ENCODE measurements at places on chromosomes 12 and 14.

DNA sequence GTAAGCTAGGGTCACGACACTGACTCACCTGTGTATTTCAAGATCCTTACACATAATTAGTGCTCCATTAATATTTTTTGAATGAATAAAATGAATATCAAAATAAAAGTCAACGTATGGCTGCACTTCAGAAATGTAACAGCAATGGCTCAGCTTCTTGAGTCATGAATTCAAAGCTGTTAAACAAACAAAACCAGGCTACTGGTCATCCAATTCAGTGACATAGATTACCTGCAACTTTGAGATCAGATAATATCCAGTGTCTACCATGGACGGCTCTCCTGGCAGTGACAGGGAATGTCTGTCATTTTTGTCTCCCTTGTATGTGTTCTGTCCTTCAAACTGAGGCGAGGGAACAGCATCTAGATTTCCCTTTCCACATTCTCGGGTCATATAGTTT is 225.6 kb downstream of the EFCAB11 start:
- DNase-seq: no peak

GRCh38 chr14:75993567-75994041 is 8.0 kb downstream of the IFT43 start:
- DNase-seq: no peak

DNA sequence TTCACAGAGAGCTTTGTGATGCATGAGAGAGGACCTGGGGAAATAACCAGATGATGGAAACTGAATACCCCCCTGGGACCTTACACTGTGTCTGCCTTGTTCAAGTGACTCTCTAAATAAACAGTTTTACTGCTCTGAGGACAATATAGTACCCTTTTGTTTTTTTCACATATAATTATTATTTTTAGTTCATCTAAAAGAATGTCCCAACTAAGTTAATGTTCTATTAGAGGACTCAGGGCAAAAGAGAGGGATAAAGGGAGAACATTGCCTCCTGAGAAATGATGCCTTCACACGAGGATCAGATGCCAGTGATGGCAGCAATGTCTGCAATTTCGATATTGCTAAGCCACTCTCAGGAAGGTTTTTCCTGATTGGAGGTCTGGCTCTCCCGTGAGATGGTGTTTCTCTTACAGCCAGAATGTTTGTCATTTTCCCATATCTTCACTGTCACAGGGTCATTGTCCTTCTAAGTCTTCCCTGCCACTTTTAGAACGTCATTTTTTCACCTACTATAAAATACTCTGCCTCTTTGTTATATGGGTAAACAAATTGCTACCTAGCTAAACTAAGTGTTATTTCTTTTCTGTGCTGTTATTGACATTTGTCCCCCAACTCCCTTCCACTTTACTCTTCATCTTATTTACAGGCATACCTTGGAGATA is 201.6 kb downstream of the RAD51B start:
- no peak for DNase-seq

GRCh38 chr14:91322623-91323022 is 78.1 kb upstream of the GPR68 start:
- no peak for DNase-seq

DNA sequence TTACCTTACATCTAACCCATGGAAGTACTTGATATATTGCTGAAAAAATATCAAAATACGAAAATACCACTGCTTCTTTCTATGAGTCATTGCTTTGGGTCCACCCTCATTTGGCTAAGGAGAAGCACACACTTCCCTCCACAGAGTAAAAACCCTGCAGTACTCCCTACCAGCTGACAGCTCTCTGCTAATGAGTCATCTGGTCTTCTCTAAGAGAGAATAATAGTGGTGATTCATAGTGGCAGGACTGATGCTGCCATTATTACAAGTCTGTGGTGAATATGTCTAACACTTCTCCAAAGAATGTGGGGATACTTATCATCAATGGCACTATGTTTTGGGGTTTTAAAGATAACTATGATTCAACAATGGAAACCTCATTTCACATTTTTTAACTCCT is 90.7 kb downstream of the PPFIA2 start:
- DNase-seq: no peak

DNA sequence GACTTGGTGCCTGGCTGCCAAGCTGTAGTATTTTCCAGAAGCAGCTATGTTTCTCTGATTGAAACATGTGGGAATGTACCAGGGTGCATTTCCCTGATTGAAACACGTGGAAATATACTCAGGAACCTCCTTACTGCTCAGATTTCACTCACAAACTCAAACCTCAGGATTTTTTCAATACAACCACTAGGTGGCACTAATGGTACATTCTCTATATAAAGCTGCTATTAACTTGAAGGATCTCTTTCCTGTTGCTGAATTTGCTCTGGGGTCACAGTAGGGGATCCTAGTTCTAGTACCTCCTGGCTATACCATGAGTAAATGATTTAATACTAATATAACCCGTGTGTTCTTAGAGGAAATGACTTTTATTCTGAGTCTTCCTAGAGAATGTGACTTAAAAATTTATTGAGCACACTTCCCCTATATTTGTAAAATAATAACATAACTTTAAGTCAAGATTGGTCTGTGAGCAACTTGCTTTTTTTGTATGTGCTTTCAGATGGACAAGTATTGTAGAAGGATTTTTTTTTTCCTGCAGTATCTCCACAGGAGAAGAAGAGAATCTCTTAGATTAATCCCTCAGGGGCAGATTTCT is 173.8 kb upstream of the MIS18BP1 start:
- no peak for DNase-seq

DNA sequence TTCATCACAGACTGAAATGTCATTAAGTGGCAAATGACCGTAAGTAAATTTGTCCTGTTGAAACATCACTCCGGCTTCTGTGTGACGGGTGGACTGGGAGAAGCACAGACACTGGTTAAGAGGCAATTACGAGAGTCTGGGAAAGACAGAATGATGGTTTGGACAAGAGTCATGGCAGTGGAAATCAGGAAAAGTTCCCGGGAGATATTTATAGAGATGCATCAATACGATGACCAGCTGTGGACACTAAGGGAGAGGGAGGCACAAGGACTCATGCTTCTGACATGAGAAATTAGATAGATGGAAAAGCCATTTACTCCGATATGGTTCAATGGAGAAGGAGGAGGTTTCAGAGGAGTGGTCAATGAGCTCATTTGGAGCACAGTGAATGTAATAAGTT is 27.3 kb downstream of the CKAP4 start:
- DNase-seq: no peak

GRCh38 chr12:25939606-25940005 is 18.9 kb upstream of the RASSF8 start:
- no peak for DNase-seq

- peak; percentile 70 for DNase-seq
Observed at GRCh38 chr14:101628471-101628966, 67.2 kb downstream of the DIO3 start.

DNA sequence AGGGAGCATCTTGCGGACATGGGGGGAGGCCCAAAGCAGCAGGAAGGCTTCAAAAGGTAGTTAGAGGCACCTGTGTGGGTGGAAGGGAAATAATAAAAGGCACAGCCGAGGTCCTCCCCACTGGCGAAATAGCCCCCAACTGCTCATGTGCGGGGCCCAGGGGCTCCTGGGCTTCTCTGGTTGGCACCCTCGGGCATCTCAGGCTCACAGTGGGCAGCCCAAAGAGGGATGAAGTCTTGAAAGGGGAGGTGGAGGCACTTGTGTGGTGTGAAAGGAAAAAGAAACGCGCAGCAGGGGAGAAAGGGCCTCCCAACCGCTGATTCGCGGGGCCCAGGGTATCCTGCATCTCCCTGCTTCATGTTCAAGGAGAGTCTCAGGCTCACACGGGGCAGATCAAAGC is 579.4 kb downstream of the ALG10 start:
- no peak for DNase-seq

GRCh38 chr12:30973175-30973574 is 46.6 kb downstream of the TSPAN11 start:
- DNase-seq: no peak

- DNase-seq: no peak
Observed at GRCh38 chr12:59219148-59219547, 298.8 kb upstream of the LRIG3 start.

GRCh38 chr14:55749201-55749812 is 169.3 kb downstream of the KTN1 start:
- DNase-seq: no peak

DNA sequence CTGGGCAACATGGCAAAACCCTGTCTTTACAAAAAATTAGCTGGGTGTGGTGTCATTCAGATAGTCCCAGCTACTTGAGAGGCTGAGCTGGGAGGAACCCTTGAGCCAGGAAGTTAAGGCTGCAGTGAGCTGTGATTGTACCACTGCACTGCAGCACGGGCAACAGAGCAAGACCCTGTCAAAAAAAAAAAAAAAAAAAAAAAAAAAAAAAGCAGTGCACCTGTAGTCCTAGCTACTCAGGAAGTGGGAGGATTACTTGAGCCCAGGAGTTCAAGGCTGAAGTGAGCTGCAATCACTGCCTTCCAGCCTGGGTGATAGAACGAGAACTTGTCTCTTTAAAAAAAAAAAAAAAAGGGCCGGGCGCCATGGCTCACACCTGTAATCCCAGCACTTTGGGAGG is 5.6 kb downstream of the REM2 start:
- DNase-seq: no peak

DNA sequence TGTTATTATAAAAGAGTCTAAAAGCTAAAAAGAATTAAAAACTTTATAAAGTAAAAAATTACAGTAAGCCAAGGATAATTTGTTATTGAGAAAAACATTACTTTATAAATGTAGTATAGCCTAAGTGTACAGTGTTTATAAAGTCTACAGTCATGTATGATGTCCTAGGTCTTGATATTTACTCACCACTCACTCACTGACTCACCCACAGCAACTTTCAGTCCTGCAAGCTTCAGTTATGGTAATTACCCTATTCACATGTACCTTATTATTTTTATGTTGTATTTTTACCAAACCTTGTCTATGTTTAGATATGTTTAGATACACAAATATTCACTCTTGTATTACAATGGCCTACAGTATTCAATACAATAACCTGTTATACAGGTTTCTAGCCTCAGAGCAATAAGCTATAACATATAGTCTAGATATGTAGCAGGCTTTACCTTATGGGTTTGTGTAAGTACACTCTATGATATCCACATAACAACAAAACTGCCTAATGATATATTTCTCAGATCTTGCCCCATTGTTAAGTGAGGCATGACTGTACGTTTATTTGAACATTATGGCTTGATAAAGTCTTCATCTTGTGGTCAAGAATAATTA is 113.7 kb upstream of the KITLG start:
- no peak for DNase-seq

DNA sequence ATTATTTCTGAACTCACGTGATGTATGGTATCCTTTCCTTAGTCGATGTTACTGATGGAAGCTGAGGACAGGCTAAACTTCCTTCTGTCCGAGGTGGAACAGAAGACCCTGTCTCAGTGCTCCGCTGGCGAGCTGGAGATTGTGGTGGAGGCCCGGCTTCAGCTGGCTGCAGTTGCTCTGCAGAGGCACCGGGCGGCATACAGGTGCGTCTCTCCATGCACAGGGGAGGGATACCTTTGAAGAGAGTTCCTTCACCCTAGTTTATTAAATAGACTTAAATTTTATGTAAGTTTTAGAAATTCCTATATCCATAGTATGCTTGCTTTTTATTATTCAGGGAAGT is 186.7 kb upstream of the NEDD1 start:
- DNase-seq: no peak

DNA sequence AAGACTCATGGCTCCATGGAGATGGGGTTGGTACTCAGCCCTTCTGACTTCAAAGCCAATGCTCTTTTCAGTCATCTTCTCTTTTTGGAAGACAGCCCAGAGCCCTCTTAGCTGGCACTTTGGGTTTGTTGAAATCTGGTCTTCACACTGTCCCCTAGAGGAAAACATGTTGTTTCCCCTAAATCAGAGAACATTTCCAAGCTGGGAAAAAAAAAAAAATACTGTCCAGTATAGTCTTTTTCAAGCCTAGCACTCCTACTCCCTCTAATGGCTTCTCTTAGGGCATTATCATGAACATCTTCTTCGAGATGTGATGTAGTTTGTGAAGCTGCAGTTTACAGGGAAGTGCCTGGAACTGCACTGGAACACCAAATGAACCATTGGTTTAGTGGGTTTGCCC is 3.0 kb upstream of the ZC3H14 start:
- DNase-seq: no peak

- DNase-seq: peak; percentile 69
Observed at GRCh38 chr14:65753061-65753460, 340.5 kb downstream of the FUT8 start.

DNA sequence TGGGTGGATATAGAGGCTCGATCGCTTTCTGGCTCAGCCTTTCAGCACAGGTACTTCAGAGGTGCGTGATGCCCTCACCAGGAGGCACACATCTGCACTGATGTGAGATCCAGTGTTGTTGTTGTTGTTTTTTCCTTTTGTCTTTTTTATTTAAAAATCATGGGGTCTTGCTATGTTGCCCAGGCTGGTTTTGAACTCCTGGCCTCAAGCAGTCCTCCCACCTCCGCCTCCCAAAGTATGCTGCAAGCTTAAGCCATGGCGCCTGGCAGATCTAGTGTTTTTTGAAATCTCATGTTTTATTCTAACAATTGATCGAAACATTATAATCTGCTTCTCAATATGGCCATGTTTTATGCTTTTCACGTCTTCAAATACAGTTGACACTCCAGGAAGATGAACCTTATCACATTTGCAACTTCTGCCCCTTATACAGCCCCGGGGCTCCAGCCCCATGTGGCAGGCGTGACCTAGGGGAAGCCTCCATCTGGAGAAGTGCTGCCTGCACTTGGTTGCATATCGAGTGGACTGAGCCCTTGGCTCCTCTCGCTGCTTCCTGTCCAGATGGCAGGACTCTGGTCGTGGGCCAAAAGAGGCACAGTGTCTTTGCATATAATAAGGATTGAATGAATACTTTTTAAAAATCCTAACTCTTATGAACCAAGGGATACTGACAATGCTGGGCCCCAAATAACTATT is 71.7 kb downstream of the TRAF3 start:
- peak; percentile 29 for DNase-seq

- no peak for DNase-seq
Observed at GRCh38 chr12:43206396-43206795, 345.6 kb downstream of the ADAMTS20 start.

DNA sequence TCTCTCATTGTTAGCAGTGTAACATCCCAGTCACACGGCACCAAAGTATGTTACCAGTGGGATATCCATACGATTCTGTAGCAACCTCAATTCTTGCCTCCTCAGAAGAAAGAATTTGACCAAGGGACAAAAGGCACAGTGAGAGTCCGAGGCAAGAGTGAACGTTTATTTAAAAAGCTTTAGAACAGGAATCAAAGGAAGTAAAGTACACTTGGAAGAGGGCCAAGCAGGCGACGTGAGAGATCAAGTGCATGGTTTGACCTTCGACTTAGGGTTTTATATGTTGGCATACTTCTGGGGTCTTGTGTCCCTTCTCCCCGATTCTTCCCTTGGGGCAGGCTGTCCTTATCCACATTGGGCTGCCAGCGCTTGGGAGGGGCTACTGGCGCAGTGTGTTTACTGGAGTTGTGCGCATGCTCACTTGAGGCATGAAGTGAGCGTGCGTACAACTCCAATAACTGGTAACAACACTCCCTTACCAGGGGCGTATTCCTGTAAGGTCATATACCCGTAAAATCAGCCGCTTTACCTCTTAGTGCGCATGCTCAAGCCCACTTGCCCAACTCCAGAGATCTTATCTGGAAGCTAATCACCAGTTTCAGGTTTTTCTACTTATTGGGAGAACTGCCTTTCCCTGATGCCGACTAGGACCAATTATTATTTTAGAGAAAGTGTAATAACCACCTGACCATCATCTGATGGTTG is 71.7 kb downstream of the FAR2 start:
- DNase-seq: no peak

- no peak for DNase-seq
Observed at GRCh38 chr14:33393231-33393894, 454.7 kb downstream of the NPAS3 start.
